ENCODE measurements at places on chromosomes 13 and 19. TPM values are rescaled to one million over a fixed set of nuclear protein-coding genes. Genes with fewer than 3 reads are reported as not detected.
A peak's percentile ranks its signal among the peaks of the same experiment; 100 is the strongest.

Gene ZNF529
- 7.7 TPM for total RNA-seq

GRCh38 chr19:38073841-38074685 is 150.0 kb downstream of the DPF1 start:
- no peak for DNase-seq

- DNase-seq = peak; percentile 39
Observed at GRCh38 chr13:79973533-79973963, 367.4 kb downstream of the SPRY2 start.

DNA sequence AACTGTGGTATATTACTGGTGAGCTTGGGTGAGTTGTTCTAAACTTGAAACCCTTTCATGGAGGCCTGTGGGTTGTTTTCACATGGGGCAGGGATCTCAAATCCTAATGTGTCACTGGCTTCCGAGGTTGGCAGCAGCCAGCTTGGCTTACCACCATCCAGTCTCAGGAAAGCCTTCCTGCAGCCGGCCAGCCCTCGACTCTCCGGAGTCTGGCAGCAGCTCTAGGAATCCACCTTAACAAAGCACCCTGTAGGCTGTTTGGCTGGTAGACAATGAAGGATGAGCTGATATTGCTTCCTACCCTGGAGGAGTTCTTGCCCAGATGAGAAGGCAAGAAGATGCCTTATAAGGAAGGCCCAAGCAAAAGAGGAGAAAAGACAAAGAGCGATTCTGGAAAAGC is 188.3 kb downstream of the KLF12 start:
- no peak for DNase-seq

Gene ZNF443
- 5.6 TPM for total RNA-seq

- DNase-seq = no peak
Observed at GRCh38 chr19:55176076-55176475, 4.0 kb downstream of the SYT5 start.

DNA sequence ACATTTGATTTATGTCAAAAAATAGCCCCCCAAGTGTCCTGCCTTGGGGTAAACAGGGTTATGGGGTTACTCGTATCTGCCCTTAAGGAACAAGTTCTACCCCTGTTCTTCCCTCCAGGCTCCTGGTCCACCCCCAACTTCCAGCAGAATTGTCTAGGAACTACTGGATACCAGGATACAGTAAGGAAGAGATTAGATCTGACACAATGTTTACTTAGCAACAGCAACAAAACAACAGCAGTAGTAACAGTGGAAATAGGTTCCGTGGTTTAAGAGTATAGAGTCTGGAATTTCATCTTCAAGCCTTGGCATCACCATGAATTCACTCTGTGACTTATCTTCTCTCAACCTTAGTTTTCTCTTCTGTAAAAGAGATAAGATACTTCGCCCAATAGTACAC is 1.7 kb upstream of the FAM98C start:
- DNase-seq = peak; percentile 20

- DNase-seq = no peak
Observed at GRCh38 chr13:45411631-45412030, 6.5 kb downstream of the SLC25A30 start.

GRCh38 chr13:102651892-102652291 is 43.0 kb downstream of the METTL21C start:
- DNase-seq = peak; percentile 81

Gene C19orf38
- 1.5 TPM for total RNA-seq

DNA sequence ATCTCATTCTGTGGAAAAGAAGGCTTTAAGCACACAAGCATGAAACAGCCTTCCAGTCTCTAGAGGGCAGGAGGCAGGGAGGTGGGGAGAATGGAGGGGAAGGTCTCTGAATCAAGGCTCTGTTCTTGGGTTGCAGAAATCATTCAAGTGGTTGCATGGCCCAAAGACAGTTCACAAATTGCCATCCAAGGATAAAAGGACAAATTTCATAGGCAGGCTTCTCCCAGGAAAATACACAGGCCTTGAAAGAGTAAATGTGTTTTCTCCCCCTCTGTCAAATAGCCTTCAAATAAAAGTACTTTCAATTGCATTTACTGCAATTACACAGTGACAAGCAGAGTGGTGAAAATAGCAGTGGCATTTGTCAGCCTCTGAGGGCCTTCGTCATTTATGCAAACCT is 450.8 kb downstream of the DCT start:
- DNase-seq = no peak

Gene RAB3A
- total RNA-seq = 0.26 TPM

- DNase-seq = peak; percentile 40
Observed at GRCh38 chr19:31135841-31136240, 213.4 kb downstream of the TSHZ3 start.

- peak; percentile 23 for DNase-seq
Observed at GRCh38 chr13:37615276-37615675, 16.7 kb upstream of the POSTN start.

GRCh38 chr13:29749401-29750182 is 100.8 kb downstream of the UBL3 start:
- DNase-seq = peak; percentile 6
